ENCODE measurements at places on chromosomes 3 and 15.
A peak's percentile ranks its signal among the peaks of the same experiment; 100 is the strongest.

- no peak for DNase-seq
- H3K36me3 ChIP-seq, result peaks cover 7% of the 10 kb centered on the region
- no peaks in the 10 kb centered on the region for H3K27me3 ChIP-seq
- no peaks in the 10 kb centered on the region for H3K4me1 ChIP-seq
- H3K4me3 ChIP-seq, result no peak overlapping the region
These were observed 346.1 kb downstream of the CHST2 start for GRCh38 chr3:143465666-143466065.

GRCh38 chr3:52809662-52810377 lies 15.2 kb downstream of the ITIH3 start:
- no peaks in the 10 kb centered on the region for H3K27me3 ChIP-seq
- no peak overlapping the region for H3K27ac ChIP-seq
- no peak for DNase-seq

- H3K36me3 ChIP-seq, result no peaks in the 10 kb centered on the region
- peaks cover 9% of the 10 kb centered on the region for H3K27me3 ChIP-seq
- H3K4me1 ChIP-seq, result peaks cover 5% of the 10 kb centered on the region
- no peak for DNase-seq
- H3K4me3 ChIP-seq, result no peak overlapping the region
These were observed 613.4 kb downstream of the MCTP2 start for GRCh38 chr15:94844538-94845389.

- no peak for DNase-seq
- peaks cover 10% of the 10 kb centered on the region for H3K4me1 ChIP-seq
- no peaks in the 10 kb centered on the region for H3K36me3 ChIP-seq
- no peaks in the 10 kb centered on the region for H3K27me3 ChIP-seq
- no peak overlapping the region for H3K27ac ChIP-seq
These were observed 34.0 kb downstream of the IL17RD start for GRCh38 chr3:57131210-57131588.

DNA sequence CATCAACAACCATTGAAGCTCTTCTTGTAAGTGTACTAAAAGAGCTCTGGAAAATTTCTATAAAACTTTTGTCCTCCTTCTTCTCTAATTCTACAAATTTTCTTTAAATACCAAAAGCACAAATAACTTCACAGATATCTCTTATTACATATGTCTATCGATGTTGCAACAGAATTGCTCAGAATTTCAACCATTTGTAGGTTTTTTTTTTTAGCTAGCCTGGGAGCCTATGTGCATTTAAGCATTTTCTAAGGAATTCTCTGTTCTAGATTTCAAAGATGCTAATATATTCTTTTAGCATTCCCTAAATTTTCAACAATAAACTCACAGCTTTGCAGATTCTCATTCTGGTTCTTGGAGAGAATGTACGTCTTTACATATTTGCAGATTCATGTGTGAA lies 774.3 kb upstream of the NR2F2 start:
- H3K36me3 ChIP-seq, result no peaks in the 10 kb centered on the region
- peaks cover 11% of the 10 kb centered on the region for H3K27me3 ChIP-seq
- DNase-seq, result no peak
- H3K4me3 ChIP-seq, result no peak overlapping the region

- no peak for DNase-seq
- no peaks in the 10 kb centered on the region for H3K27me3 ChIP-seq
- H3K4me3 ChIP-seq, result no peak overlapping the region
These were observed 405.4 kb upstream of the TBL1XR1 start for GRCh38 chr3:177602601-177603147.

DNA sequence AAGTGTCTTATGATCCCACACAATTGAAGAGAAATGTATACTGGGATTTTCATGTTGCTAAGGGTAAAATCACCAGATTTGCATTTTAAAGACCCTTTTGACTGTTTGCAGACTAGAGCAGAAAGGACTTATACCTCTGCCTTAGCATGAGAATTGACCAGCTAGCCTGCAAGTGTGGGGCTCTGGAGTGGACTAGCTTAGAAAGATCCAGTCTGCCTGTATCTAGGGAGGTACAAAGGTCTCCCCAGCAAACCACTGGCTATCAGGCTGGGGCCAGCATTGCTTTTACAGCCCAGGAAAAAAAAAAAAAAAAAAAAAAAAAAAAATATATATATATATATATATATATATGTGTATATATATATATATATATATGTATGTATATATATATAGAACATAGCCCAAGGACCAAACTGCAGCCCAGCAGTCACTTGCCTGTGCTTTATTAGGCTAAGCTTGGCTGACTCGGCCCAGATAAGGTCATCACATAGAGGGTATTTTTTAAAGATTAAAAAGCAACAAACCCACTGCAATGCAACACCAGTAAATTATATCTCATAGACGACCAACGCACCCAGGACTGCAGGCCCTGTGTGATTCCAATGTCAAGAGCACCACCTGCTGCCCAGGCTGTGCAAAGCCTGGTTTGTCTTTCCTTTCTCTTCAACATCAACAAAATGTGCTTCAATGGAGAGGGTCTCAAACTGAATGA lies 63.7 kb downstream of the DCLK3 start:
- peak; percentile 53 for DNase-seq
- no peaks in the 10 kb centered on the region for H3K27me3 ChIP-seq
- no peak overlapping the region for H3K4me3 ChIP-seq
- H3K4me1 ChIP-seq, result no peaks in the 10 kb centered on the region
- no peak overlapping the region for H3K27ac ChIP-seq
- no peaks in the 10 kb centered on the region for H3K36me3 ChIP-seq
